GM12864 (cell line): ENCODE measurements at places on chromosomes 1 and 21.

GRCh38 chr1:63223426-63223825 lies 98.9 kb upstream of the FOXD3 start:
- DNase-seq, result no peak

DNA sequence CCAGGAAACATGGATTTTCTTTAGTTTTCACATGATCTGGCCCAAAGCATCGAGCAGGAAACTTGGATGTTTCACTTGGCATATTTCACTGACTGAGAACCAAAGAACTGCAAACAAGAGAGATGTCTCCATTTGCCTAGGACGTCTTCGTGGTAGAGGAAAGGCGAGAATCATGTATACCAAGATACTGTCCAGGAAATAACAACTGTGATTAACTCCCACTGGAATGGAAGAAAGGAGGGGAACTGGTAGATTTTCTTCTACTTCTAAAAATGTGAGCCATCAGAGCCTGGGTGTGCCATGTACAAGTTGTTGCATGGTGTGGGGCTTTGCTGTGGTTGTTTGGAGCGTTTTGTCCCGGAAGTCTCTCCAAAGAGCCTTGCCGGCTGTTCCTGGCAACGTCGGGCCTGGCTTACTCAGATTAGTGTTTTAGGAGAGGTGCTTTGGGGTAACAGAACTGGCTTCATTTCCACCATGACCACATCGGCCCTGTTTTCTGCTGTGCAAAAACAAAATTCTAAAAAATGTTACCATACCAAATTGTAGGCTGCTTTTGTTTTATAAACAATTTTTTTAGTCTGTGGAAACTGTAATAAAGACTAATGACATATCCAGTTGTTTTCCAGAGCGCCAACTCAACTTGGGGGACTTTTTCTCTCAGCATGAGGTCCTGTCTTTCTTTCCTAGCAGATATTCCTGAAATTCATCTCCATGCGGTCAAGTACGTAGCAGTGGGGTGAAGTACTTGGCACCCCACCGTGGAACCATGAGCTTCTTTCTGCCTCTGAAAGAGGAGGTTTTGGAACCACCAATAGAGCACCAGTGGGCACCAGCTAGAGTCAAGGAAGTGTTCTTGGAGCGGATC lies 118.3 kb downstream of the TM2D1 start:
- DNase-seq, result no peak

DNA sequence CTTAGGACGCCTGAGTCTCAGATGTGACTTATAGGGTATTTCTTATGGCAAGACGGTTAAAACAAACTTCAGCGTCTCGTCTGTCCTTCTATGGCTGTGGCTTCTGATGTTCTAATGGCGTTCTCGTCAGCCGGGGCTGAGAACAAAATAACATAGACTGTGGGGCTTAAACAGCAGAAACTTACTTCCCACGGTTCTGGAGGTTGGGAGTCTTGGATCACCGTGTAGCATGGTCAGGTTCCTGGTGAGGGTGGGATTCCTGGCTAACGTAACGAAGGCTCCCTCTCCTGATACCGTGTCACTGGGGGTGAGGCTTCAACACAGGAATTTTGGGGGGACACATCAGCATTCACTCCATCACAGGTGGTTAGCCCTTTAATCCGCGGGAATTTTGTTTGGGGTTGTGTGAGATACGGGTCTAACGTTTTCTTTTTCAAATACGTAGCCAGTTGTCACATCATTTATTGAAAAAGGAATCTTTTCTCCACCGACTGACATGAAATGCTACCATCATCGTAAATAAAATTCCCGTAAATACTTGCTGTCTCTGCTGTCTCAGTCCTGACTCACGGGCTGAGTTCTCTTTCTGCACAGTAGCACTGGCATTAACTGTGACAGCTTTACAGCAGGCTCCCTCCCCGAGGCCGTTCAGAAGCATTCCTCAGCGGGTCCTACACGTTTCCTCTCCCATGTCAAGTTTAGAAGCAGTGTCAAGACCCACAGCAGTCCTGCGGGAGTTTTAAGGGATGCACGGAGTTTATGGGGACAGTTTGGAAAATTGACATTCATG lies 8.1 kb upstream of the POFUT2 start:
- no peak for DNase-seq

DNA sequence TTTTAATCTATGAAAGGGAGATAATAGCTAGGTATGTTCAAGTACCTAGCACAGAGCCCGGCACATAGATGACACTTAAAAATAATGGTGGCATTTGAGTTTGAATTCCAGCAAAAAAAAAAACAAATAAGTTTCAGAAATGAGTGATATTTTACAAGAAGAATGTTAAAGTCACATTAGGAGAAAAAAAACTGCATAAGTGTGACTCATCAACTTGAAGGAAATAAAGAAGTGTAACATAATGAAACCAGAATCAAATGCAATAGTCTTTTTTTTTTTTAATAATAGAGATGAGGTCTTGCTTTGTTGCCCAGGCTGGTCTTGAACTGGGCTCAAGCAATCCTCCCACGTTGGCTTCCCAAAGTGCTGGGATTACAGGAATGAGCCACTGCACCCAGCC lies 17.1 kb downstream of the DNASE2B start:
- no peak for DNase-seq

GRCh38 chr1:93360111-93360510 lies 14.4 kb downstream of the DR1 start:
- no peak for DNase-seq
